ENCODE measurements at places on chromosomes 5 and 9. TPM values are rescaled to one million over a fixed set of nuclear protein-coding genes. Genes with fewer than 3 reads are reported as not detected.
A peak's percentile ranks its signal among the peaks of the same experiment; 100 is the strongest.

- H3K4me3 ChIP-seq, result no peak overlapping the region
- H3K27me3 ChIP-seq, result no peaks in the 10 kb centered on the region
- DNase-seq, result no peak
- no peaks in the 10 kb centered on the region for H3K36me3 ChIP-seq
Measured at GRCh38 chr9:16823906-16824305, 46.6 kb downstream of the BNC2 start.

- no peak overlapping the region for H3K27ac ChIP-seq
- DNase-seq, result no peak
- H3K4me3 ChIP-seq, result no peak overlapping the region
- H3K27me3 ChIP-seq, result no peaks in the 10 kb centered on the region
- no peaks in the 10 kb centered on the region for H3K36me3 ChIP-seq
Measured at GRCh38 chr5:64140018-64140417, 25.6 kb upstream of the RNF180 start.

DNA sequence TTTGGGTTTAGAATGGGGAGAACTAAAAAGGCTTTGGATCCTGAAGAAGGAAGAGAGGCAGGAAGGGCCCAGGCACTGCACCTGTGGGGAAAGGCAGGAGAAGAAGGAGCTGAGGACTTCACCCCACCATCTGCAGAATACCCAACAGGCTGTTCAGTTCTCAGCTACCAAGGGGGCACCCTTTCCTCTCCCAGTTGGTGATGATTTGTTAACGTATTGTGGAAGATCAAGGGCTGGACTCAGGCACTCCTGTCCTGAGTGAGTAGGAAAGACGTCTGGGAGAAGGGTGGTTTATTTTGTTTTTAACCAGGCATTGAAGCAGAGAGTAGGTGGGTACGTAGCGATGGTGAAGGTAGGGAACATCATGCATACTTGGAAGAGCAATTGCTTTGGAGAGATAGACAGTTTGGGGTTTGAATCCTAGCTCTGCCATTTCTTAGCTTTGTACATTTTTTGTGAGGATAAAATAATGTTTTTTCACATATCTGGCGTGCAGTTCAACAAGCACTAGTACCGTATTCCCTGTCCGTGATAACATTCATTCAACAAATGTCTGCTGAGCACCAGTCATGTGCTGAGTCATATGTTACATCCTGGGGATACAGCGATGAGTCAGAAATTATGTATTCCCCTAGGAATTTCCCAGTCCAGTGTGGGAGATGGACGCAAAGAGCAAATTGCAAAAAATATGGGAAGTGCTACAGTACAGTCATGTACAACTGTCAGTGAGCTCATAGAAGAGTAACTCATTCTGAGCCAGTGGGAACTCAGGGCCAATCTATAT lies 2.1 kb downstream of the MSANTD3 start:
- peak overlapping the region; percentile 91 for H3K27ac ChIP-seq
- H3K27me3 ChIP-seq, result no peaks in the 10 kb centered on the region
- no peak for DNase-seq
- no peak overlapping the region for H3K4me3 ChIP-seq
- no peaks in the 10 kb centered on the region for H3K4me1 ChIP-seq
- no peaks in the 10 kb centered on the region for H3K36me3 ChIP-seq

DNA sequence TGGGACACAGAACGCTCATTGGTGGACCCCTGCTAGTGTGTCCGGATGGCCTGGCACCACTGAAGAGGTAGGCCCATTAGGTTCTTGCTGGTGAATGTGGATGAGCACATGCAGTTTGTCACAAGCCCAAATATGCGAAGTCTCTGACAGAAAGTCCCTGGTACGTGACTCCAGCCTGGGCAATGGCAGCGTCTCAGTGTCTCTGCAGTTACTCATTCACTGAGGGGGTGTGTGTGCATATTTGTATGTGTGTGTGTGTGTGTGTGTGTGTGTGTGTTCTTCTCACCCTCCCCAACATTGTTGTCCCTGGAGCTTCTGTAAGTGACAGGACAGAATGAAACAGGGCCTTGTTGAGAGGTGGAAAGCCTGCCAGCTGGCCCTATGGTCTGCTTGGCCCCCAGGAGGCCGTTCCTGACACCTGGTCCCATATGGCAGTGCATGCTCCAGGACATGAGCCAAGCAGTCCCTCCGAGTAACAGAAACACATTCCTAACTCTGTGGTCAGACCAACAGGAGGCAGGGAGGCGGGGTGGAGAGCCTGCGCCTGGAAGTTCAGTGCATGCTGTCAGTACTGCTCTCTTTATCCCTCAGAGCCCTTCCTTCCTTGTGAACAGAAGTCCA lies 169.9 kb downstream of the SLC28A3 start:
- no peak overlapping the region for H3K4me3 ChIP-seq
- DNase-seq, result peak; percentile 88
- peak overlapping the region; percentile 1 for H3K27ac ChIP-seq
- no peaks in the 10 kb centered on the region for H3K36me3 ChIP-seq
- H3K4me1 ChIP-seq, result no peaks in the 10 kb centered on the region

GRCh38 chr5:148387325-148387724 lies 3.6 kb downstream of the FBXO38 start:
- H3K27ac ChIP-seq, result no peak overlapping the region
- no peaks in the 10 kb centered on the region for H3K36me3 ChIP-seq
- H3K27me3 ChIP-seq, result no peaks in the 10 kb centered on the region
- no peak for DNase-seq
- H3K4me3 ChIP-seq, result no peak overlapping the region
- peaks cover 6% of the 10 kb centered on the region for H3K4me1 ChIP-seq

Gene RPL35
- 812 TPM for total RNA-seq

Gene MARCHF3
- 23.1 TPM for total RNA-seq

Gene MAMDC2
- 14.6 TPM for total RNA-seq

Measured in aorta (tissue), 5 donors.